ENCODE measurements at places on chromosomes 12 and 14.
A peak's percentile ranks its signal among the peaks of the same experiment; 100 is the strongest.

- DNase-seq: no peak
Observed at GRCh38 chr14:66483322-66483721, 2.8 kb upstream of the CCDC196 start.

DNA sequence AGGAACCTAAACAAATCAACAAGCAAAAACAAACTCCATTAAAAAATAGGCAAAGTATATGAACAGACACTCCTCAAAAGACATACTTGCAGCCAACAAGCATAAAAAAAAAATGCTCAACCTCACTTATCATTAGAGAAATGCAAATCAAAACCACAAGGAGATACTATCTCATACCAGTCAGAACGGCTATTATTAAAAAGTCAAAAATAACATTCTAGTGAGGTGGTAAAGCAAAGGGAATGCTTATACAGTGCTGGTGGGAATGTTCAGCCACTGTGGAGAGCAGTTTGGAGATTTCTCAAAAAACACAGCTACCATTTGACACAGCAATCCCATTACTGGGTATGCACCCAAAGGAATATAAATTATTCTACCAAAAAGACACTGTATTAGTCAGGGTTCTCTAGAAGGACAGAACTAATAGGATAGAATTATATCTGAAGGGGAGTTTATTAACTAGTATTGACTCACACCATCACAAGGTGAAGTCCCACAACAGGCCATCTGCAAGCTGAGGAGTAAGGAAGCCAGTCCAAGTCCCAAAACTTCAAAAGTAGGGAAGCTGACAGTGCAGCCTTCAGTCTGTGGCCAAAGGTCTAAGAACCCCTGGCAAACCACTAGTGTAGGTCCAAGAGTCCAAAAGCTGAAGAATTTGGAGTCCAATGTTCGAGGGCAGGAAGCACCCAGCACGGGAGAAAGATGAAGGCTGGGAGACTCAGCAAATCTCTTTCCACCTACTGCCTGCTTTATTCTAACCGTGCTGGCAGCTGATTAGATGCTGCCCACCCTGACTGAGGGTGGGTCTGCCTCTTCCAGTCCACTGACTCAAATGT is 101.6 kb upstream of the KRAS start:
- no peak for DNase-seq

DNA sequence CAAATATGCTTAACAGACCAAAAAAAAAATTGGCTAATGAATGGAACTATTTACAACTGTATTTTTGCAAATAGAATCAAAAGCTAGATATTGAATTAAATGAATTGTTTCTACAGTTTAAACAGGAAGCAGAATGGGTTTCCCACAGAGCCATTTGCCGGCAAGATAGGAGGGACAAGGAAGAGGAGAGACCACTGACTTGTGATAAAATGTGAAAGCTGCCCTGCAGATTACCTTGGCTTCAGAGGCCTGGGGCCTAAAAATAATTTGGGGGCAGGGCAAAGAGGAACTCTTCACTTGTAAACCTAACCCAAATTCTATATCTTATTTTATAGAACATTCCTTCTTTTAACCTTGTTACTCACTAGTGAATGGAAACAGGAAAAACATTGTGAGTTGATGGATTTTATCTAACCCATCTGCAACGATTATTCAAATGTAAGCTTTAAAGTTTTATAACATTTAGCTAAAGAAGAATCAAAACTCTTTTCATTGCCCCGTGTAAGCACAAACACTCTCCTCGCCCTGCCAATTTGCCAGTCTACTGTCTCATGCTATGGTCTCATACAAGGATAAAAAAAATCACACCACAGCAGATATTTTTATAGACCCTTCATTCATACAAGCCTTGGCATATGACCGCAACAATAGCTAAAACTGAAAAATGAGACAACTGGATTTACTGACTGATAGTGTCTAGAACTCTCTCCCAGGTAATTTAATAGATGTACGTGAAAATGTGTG is 49.5 kb upstream of the MDM1 start:
- DNase-seq: no peak

- DNase-seq: no peak
Observed at GRCh38 chr12:84047881-84048280, 864.7 kb downstream of the SLC6A15 start.

DNA sequence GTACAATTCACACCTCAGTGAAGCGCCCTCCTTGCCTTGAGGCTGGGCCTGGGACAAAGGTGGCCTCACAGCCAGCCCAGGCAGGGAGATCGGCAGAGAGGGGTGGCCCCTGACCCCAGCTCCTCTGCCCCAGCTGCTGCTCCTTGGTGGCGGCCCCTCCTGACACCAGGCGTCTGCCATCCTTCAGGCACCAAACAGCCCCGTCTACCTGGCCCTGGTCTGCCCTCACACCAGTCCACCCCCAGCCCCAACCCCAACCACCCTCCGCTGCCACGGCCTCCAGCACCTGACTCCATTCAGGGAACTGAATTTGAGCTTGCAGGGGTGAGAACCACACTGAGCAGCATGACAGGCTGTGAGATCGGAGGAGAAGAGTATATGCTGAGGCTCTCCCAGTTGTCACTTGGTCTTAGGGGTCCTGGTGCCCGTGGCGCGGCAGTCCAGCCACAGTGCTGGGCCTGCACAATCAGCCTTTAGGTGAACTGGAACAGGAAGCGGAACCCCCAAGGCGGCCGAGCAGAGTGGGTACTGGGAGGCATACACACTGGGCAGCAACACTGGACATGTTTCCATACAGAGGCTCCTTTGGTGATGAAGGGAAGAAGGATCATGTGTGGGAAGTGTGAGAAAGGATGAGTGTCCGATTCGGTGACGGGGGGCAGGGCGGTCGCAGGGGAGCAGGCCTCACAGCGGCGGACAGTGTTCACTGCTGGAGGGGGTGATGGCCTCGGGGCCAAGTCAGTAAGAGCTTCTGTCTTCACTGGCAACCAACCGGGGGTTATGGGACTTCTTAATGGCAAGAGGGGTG is 18.7 kb downstream of the ZFYVE21 start:
- DNase-seq: no peak

DNA sequence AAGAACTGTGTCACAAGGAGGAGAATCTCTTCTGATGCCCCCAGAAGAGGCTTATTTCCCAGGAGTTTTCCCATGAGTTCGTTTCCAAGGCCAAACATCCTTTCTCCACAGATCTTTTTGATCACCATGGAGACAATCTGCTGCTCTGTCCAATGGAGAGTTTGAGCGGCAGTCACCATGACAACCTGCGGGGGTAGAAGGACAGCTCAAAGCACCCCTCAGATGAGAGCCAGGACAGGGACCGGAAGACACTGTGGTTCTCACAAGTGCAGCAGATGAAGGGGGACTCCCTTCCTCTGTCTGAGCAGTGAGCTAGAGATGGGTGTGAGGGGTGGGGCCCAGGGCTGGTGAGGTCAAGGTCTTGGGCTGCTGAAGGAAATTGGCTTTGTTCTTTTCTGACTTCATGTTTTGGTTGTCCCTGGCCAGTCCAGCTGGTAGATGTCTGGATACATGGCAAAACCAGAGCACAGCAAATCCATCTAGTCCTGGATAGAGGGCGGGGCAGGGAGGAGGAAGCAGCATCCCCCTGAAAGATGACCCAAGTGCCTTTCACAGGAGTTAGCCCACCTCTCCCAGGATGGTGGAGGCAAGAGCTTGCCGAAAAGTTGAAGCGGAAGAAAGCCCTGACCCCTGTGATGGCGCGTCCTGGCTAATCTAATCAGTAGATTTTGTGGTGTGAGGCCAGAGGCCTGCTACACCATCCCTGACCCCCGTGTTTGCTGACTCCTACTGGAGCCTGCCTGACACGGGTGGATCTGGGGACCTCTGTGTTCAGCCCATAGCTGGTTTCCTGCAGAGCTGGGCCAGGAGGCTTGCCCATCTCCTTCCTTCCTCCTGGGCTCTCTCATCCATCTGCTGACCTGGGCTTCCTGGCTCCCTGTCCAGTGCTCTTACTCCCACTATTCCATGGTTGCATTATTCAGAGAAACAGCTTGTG is 24.4 kb downstream of the DHRS2 start:
- peak; percentile 68 for DNase-seq
